ENCODE measurements at places on chromosomes 1 and 21.

DNA sequence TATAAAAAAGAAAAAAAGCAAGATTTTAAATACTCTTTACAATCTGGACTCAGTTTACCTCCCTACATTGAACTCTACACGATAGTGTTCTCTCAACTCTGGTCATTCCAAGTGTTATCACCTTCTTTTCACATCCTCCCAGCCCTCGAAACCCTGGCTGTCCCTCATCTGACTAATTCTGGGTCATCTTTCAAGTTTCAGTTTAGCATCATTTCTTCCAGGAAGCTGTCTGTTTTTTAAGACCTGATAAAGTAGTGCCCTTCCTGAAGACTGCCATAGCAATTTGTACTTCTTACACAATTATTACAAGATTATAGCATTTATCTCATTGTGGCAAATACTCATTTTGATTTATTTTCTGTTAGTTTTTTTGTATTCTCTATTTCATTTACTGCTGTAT is 1.2 kb downstream of the ALG14 start:
- no peak for DNase-seq

DNA sequence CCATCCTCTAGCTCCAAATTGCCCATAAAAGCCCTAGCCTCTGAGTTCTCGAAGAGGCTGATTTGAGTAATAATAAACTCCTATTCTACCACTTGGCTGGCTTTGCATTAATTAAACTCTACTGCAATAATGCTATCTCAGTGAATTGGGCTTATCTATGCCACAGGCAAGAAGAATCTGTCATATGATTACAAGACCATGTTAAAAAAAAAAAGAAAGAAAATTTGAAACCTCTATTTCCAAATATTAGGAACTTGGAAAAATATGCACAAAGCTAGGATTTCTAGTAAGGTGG is 27.6 kb upstream of the SGIP1 start:
- no peak for DNase-seq

DNA sequence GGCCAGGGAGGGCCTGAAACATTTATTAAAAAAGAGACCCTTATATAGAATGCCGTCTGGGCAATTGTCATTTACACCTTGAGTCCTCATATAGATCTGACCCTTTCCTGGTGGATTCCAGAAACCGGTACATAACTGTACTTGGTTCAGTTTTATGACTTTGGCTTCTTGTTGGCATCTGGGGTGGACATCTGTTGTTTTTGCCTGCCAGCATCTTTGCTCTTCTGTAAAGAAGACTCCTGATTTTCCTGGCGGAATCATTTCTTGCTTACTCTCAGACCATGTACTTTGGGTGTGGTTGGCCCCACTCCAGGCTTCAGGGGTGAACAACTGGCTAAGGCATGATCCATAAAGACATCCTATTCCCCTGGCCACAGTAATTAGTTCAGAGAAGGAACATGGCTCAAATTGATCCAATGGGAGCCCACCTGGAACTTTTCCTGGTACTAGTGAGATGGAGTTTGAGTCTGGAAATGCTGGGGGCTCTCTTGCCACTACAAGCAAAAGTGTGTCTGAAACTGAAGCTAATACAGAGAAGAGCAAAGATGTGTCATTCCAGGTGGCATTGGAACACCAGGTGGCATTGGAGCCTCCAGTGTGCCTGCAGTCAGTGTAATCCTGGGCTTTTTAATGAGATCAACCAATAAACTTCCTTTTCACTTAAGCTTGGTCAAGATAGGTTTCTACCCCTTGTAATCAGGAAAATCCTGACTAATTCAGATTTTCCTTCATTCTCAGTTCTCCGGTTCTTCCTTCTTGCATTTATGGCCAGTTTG is 332.5 kb upstream of the CAMK1G start:
- DNase-seq, result no peak

DNA sequence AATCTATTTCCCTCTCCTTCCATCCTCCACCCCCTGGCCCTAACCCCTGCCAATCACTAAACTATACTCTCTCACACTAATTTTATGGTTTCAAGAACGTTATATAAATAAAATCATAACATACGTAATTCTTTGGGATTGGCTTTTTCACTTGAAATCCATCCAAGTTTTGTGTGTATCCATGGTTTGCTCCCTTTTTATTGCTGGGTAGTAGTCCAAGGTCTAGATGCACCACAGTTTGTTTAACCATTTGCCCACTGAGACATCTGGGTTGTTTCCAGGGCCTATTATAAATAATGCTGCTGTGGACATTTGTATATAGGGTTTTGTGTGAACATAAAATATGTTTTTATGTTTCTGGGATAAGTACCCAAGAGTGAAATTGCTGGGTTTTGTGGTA is 61.4 kb downstream of the TEX35 start:
- no peak for DNase-seq

DNA sequence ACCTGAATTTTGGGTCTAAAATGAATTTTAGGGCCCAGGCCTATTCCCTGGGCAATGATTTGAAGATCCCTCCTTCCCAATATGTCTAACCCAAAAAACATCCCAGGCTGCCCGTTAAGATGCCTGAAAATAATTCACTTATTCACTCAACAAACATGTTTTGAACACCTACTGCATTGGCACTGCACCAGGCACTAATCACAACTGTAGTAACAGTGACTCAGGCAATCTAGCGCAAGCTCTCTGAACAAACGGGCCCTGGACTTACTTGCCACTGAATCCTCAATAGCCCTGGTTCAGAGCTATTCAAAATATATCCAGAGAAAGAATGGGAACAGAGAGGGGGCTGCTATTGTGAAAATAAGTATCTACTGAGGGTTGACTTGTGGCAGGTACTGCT is 4.2 kb downstream of the CD244 start:
- DNase-seq, result no peak

DNA sequence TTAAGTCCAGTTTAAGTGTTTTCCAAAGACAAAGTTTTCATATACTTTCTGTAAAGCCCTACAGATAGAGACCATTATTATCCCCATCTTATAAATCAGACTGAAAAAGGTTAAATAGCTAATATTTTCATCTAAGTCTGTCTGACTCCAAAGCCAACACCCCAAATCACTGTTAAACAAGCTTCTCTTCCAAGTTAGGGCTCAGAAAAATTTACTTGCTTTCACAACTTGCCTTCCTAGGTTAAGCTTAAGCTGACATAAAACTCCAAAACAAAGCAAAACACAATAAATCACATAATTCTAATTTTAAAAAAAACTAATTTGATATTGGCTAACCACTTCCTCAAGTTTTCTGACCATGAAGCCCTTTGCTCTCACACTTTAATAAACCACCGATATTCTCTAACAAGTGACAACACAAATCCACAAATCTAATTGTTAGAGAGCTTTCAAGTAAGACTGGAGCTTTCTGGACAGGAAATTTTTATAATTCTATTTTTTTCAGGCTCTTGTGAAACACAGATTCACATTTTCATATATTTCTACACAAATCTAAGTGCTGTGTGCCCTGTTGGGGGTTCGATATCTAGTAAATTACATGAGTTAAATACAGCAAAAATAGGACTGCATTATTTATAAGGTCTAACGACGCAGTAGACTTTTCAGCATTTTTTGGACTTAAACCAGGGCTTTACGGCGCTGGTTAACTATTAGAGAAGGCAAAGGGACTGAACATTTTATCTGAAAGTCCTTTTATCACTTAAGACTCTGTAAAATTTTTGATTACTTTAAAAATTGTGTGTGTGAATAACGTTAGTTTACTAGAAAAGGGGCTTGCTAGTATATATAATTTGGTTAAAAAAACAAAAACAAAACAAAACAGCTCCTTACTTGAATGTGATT is 2.1 kb downstream of the GNG12 start:
- no peak for DNase-seq

- peak; percentile 95 for DNase-seq
Measured at GRCh38 chr1:205287767-205288559, 33.6 kb downstream of the NUAK2 start.

- no peak for DNase-seq
Measured at GRCh38 chr1:61299463-61299862, 217.1 kb downstream of the NFIA start.

- DNase-seq, result no peak
Measured at GRCh38 chr1:55287723-55288122, 72.6 kb upstream of the USP24 start.

GRCh38 chr1:31218705-31219104 is 21.0 kb downstream of the NKAIN1 start:
- no peak for DNase-seq

DNA sequence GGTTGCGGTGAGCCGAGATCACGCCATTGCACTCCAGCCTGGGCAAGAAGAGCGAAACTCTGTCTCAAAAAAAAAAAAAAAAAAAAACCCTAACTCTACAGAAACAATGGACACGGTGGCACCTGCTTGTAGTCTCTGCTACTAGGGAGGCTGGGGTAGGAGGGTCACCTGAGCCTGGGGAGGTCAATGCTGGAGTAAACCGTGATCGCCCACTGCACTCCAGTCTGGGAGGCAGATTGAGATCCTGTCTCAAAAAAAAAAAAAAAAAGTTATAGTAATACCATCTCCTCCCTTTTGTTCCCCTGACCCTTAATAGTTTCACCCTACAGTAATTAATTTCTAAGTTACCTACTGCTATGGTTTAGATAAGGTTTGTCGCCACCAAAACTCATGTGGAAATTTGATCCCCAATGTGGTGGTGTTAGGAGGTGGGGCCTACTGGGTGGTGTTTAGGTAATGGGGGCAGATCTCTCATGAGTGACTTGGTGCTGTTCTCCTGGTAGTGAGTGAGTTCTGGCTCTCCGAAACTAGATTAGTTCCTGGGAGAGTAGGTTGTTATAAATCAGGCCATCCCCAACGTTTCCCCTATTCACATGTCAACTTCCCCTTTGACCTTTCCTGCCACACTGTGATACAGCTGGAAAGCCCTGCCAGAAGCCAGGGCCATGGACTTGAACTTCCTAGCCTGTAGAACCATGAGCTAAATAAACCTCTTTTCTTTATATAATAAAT is 9.8 kb downstream of the FBXO42 start:
- DNase-seq, result no peak

- DNase-seq, result peak; percentile 61
Measured at GRCh38 chr1:38852780-38853179, 6.8 kb downstream of the RRAGC start.

GRCh38 chr1:230758709-230759368 is 11.7 kb downstream of the CAPN9 start:
- no peak for DNase-seq

DNA sequence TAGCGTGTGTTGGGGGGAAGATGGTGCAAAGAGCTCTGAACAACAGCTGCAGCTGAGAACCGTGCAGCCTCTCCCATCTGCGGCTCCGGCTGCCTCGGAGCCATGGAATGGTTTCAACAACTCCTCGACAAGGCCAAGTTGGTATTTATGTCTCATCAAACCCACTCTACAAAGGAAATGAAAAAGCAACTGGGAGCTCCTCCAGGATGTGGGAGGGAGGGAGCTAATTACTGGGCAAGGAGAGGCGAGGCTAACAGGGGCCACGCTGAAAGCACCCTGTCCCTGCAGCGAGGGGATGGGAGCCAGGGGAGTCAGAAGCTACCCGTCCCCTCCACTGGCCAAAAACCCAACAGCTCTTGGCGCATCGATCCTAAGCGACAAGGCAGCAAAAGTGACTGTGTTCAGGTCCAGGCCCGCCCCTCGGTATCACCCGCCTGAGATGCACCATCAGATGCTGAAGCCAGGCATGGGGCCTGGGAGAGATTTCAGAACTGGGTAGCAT is 63.1 kb downstream of the ACOT7 start:
- DNase-seq, result no peak

GRCh38 chr1:11761988-11762406 is at the start of gene C1orf167:
TSS of gene C1orf167 (plus strand) at chr1:11762193. CDS start at chr1:11764401, 2,208 bp downstream.
- DNase-seq, result no peak
